SW 1271 (cell line): ENCODE measurements at places on chromosomes 13 and 19.

- no peak for DNase-seq
Measured at GRCh38 chr13:23990455-23990854, 93.2 kb upstream of the C1QTNF9B start.

DNA sequence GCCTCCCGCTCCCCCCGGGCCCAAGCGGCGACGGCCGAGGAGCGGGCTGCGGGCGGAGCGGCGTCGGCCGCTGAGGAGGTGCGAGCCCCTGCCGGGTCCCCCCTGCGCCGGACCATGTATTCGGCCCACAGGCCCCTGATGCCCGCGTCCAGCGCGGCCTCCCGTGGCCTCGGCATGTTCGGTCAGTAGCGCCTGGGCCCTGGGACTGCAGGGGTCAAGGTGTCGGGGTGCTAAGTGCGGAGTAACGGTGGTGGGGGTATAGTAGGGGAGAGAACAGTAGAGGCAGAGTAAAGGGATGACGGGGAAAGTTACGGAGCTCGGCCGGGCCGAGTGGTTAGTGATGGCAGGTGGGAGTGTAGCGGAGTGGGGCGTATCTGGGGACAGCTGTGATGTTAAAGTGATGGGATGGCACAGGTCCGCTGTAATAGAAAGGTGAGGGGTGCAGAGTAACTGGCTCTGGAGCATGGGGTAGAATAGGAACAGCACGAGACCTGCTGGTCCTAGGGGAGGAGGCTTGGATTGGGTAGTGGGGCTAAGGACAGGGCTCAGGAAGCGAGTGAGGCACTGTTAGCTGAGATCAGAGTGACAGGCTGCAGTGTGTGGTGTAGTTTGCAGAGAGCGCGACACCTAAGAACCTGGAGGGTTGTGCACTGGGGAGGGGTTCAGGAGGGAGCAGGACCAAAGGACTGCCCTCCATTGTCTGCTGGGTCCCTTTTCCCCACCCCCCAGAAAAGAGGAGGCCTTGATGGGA is 15.7 kb downstream of the CIC start:
- DNase-seq = no peak

DNA sequence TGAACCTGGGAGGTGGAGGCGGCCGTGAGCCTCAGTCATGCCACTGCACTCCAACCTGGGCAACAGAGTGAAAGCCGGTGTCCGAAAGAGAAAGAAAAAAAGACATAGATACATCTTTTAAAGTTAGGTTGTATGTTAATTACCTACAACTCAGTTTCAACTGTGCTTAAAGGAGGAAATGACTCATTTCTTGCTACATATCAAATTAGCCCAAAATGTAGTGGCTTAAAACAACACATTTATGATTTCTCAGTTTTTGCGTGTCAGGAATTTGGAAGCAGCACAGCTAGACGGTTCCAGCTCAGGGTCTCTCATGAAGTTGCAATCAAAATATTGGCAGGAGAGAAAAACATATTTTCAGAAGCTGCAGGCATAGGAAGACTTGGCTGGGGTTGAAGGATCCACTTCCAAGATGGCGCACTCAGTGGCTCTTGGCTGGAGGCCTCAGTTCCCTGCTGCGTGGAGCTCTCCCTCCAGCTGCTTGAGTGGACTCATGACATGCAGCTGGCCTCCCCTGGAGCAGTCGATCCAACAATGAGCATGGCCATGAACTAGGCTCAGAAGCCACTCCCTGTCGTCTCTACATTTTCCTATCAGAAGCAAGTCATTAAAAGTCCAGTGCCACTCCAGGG is 7.1 kb downstream of the LDLR start:
- DNase-seq = no peak

DNA sequence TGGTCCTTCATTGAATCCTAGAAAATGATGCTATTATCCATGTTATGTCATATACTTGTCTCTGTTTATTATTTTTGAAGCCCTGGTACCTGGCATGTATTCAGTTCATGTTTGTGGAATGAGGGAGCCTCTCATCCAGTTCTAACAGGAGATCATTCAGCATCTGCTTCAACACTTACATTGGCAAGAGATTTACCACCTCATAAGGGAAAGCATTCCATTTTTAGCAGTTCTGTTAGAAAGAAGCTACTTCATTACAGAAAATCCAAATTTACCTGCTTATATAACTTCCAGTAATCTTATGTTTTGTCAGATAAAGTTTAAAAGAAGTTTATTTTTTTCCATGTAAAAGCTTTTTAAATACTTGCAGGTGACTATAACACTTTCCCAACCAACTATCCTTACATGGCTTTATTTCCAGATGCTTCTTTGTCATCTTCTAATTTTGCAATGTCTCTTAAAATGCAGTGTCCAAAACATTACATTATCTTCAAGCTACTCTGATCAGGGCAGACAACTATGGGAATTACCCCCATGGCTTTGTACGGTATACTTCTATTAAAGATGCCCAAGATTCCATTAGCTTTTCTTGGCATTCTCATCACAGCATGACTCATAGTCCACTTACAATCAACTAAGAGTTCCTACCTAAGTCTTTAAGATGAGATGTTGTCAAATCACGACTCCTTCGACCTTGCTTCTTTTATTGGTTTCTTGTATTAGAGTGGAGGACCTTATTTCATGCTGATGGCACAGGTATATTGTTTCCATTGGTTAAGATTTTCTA is 262.1 kb downstream of the PCDH9 start:
- no peak for DNase-seq

- DNase-seq = no peak
Measured at GRCh38 chr13:101453784-101454201, 1.3 kb downstream of the ITGBL1 start.

- no peak for DNase-seq
Measured at GRCh38 chr19:38673030-38673429, 25.6 kb downstream of the ACTN4 start.

- no peak for DNase-seq
Measured at GRCh38 chr19:35348911-35349611, 1.4 kb downstream of the FFAR1 start.

- DNase-seq = no peak
Measured at GRCh38 chr13:22839603-22840530, 340.9 kb upstream of the SGCG start.

- DNase-seq = no peak
Measured at GRCh38 chr19:36125557-36125956, 10.3 kb downstream of the TBCB start.

DNA sequence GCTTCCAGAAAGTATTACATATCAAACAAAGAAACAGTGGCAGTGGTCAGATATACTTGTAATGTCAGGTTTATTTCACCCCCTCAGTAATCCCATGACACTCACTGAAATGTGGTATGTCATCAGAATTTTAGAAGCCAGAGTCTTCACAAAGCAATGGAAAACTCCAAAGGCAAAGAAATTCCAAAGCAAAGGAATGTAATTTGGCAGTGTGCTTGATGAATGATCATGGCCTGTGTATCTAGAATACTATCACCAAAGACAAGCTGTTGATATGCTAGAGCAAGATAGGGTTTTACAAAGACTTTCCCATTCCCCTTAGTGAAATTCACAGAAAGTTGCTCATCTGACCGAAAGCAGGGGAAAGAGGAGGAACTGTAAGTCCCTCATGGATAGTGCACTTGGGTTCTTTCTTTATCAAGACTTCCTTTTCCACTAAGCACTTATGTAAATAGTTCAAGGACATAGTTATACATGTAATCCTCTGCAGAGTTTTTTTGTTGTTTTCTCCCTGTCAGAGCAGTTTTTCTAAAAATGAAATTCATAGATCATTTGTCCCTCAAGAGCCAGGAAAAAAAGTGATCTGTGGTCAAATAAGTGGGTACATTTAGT is 243.4 kb downstream of the NHLRC3 start:
- DNase-seq = no peak

GRCh38 chr19:18987456-18987855 is 45.9 kb downstream of the SUGP2 start:
- no peak for DNase-seq

GRCh38 chr13:107006661-107007060 is 438.7 kb upstream of the ARGLU1 start:
- DNase-seq = no peak

DNA sequence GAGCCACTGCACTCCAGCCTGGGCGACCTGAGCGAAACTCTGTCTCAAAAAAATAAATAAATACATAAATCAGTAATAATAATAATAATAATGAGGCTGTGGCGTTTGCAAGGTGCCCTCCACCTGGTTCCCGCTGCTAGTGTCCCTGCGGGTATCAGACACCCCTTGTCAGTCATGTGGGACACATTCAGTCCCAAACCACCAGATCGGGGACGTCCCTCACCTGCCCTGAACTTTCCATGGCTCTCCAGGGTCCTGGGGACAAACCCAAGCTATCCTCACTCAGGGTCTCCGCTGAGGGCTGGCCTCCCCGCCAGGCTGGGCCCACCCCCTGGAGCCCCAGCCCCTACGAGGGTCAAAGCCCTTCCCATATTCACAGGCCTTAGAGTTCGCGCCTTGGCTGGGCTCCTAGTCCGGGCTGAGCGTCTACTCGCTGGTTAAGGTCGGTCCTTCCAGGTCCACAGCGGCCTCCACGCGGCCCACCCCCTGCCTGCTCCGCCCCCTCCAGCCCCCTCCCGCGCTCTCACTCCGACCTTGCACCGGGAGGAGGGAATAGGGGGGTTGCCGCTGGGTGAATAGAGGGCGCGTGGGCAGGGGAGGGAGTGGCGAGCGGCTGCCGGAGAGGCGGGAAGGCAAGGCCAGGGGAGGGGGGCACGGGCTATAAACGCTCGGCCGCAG is 349 bp upstream of the KISS1R start:
- DNase-seq = no peak

GRCh38 chr19:18639706-18640243 is 2.9 kb downstream of the KLHL26 start:
- DNase-seq = no peak

- peak; percentile 6 for DNase-seq
Measured at GRCh38 chr13:50801087-50801931, 42.2 kb downstream of the DLEU7 start.

GRCh38 chr19:23983406-23983805 is 68.7 kb downstream of the ZNF726 start:
- no peak for DNase-seq

DNA sequence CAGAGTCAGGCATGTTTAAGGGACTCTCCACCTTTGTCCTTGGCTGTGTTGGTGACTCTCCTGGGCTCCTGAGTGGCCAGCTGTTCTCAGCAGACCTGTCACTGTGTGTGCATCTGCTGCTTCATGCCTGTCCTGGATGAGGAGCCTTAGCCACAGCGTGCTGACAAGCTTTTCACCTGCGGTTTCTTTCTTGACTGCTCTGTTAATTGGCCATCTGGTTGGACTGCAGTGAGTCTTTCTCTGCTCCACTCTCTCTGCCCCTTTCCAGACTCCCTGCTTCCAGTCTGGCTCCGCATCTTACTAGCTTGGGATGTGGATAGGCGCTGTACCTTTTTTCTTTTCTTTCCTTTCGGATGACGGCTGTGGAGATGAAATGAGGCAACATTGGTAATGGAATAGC is 38.8 kb downstream of the POLR1D start:
- no peak for DNase-seq

- DNase-seq = peak; percentile 74
Measured at GRCh38 chr13:78022164-78022877, 103.7 kb upstream of the EDNRB start.

DNA sequence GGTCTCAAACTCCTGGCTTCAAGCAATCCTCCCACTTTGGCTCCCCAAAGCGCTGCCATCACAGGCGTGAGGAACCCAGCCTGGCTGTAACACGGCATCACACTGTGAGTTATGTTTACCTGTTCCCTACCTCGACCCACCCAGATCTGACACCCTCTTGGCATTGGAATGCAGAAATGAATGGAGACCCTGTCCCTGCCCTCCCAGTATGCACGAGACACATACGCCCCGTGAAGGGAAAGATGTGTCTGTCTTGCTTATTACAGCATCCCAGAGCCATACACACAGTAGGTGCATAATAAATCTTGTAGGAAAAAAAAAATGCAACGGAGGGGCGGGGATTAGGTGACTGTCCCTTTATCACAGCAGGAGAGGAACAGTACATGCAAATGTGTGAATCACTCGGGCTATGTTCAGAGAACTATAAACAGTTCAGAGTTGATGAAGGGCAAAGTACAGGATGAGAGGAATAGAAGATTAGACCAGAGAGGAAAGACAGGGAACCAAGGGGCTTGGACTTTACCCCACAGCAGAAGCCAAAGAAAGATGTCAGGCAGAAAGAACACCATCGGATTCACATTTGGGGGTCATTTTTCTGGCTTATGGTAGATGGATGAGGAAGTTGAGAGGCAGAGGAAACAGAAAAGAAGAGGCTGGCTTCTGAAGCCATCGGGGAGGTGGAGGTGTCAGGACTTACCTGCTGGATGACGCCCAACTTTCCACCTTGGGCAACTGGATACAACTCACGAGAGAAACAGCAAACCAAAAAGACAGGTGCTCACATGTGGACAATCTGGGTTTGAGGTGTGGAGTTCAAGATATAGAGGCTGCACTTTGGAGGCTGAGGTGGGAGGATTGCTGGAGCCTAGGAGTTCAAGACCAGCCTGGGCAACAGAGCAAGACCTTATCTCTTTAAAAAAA is 94.3 kb downstream of the INSR start:
- DNase-seq = no peak

GRCh38 chr13:41032691-41033376 is 13.7 kb upstream of the ELF1 start:
- DNase-seq = no peak

DNA sequence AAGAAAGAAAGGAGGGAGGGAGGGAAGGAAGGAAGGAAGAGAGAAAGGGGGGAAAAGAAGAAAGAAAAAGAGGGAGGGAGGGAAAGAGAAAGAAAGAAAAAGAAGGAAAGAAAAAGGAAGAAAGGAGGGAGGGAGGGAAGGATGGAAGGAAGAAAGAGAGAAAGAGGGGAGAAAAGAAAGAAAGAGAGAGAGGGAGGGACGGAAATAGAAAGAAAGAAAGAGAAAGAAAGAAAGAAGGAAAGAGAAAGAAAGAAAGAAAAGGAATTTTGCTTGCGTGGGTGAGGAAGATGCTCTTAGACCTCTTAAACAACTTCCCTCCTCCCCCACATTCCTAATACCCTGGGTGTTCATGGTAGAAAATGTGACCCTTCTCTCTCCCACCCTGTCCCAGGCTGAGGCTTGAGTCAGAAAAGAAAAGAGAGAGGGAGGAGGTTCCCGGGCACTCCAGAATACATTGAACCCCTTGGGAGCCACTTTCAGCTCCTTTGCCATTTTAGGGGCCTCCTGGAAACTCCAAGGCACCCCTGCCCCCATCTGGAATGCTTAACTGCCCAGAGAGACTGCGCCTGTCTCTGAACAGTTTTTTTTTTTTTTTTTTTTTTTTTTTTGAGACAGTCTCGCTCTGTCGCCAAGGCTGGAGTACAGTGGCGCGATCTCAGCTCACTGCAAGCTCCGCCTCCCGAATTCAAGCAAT is 9.2 kb upstream of the KANK3 start:
- no peak for DNase-seq

- DNase-seq = no peak
Measured at GRCh38 chr13:110726726-110727125, 13.2 kb downstream of the ING1 start.

DNA sequence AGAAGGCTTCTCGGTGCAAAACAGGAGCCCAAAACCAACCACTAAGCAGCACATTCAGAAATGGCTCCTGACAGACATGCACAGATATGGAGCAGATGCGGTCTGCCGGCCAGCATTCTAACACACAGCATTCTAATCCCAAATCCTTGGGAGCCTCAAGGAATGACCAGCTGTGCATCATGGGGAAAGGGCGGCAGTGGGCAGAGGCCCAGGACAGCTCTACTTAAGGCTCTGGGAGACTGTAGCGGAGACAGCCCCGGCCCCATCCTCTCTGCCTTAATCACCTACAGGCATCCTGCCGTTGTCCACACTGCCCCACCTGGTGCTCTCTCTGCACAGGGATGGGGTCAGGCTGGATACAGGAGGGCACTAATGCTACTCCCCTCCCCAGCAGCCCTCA is 1016.0 kb downstream of the UQCRFS1 start:
- no peak for DNase-seq

GRCh38 chr13:40624986-40625385 is 41.5 kb downstream of the FOXO1 start:
- DNase-seq = no peak
